ENCODE measurements at places on chromosomes 1 and 21. TPM values are rescaled to one million over a fixed set of nuclear protein-coding genes. Genes with fewer than 3 reads are reported as not detected.

The NBPF9 gene
- polyA plus RNA-seq: 0.61 TPM

The KRTAP19-1 gene
- not detected for polyA plus RNA-seq

The FCRL1 gene
- 0.09 TPM for polyA plus RNA-seq

The ABCG1 gene
- 8.2 TPM for polyA plus RNA-seq

DNA sequence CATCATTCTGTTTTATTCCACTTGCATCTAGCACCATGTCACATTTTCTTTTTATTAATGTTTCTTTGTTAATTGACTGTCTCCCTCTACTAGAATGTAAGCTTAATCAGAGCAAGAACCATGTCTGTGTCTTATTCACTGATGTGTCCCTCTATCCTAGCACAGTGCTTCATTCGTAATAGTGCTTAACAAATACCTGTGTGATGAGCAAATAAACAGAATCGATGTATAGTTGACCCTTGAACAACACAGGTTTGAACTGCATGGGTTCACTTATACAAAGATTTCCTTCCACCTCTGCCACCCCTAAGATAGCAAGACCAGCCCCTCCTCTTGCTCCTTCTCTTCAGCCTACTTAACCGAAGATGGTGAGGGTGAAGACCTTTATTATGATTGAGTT, 42.9 kb upstream of the MAN1A2 start:
- DNase-seq: no peak

GRCh38 chr1:211267204-211267857, 8.2 kb downstream of the RCOR3 start:
- no peak for DNase-seq

Measured in immature natural killer cell (primary cell).